Hematopoietic multipotent progenitor cell (in vitro differentiated cells): ENCODE measurements at places on chromosomes 3 and 15.

- no peak for DNase-seq
Observed at GRCh38 chr15:99762288-99762687, 29.1 kb upstream of the LYSMD4 start.

DNA sequence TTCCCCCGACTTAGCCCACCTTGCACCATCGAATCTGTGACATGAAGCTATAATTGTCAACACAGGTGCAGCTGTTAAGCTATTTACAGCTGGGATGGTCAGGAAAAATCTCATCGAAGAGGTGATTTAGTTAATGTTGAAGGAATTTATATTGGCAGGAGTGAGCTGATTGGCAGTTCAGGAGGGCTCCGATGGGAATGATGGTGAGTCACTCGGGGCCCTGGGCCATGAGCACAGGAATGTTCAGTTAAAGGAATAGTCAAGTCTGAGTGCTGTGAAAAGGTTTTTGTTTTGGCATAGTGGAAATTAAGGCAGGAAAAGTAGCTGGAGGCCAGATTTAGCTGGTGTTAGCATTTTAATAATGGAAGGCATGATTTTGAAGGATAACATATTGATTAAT is 95.7 kb downstream of the OXSM start:
- no peak for DNase-seq

DNA sequence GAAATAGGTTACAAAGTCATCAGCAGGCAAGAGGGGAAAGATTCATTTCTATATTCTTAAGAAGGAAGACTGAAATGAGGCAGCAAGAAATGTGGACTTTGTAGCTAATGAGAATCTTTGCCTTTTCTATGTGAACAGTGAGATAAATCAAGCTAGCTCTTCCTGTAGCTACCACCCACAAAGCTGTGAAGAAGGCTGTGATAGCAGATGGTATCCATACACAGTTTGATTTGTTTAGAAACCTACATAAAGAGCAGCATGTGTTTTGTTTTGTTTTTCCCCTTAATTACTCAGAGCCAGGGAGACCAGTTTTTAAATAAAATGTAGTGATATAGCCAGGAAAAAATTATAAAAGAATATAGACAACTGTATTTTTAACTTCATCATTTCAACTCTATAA is 45.5 kb downstream of the TEX9 start:
- no peak for DNase-seq

- DNase-seq: no peak
Observed at GRCh38 chr3:22959593-22959992, 243.5 kb upstream of the UBE2E2 start.

DNA sequence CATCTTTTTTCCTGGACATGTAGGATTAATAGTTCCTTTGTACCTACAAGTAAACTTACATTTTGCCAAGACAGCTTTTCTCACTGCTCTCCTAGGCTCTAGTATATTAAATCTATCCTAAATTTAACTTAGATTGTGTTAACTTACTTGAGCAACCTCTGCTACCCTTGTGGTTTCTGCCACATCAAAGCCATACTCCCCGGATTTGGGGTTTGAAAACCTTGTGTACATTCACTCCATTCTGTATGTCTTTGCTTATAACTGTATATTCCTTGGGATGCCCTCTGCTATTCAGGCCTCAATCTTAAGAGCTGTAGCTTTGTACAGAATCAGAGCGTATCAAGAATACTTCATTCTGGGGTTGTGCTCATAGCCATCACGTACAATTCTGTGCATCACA is 60.4 kb downstream of the ARIH1 start:
- no peak for DNase-seq
